ENCODE measurements at places on chromosomes 12 and 14. TPM values are rescaled to one million over a fixed set of nuclear protein-coding genes. Genes with fewer than 3 reads are reported as not detected.

Gene ENDOU
- 66.9 TPM for total RNA-seq

Gene PDZRN4
- 0.24 TPM for total RNA-seq

Gene FOXN4
- total RNA-seq, result not detected

Gene MRPS35
- total RNA-seq, result 37.7 TPM

Gene SERPINA3
- 22.9 TPM for total RNA-seq

Gene ITGB7
- 7.0 TPM for total RNA-seq

Gene TMEM30B
- 14.7 TPM for total RNA-seq

Gene CRADD
- total RNA-seq, result 22.5 TPM

Gene RNFT2
- 1.1 TPM for total RNA-seq

Gene SLC6A15
- 19.4 TPM for total RNA-seq

Gene BBOF1
- total RNA-seq, result 2.5 TPM

Gene ZNF839
- total RNA-seq, result 6.1 TPM

Gene CCDC197
- total RNA-seq, result not detected

Gene USP30
- total RNA-seq, result 10.0 TPM

Gene LGR5
- total RNA-seq, result not detected

Gene SUPT16H
- 40.3 TPM for total RNA-seq

Gene PLA2G1B
- not detected for total RNA-seq

Gene PSMD9
- 48.7 TPM for total RNA-seq

Gene CYP27B1
- 1.6 TPM for total RNA-seq

Gene ESRRB
- 0.12 TPM for total RNA-seq

Gene STAC3
- 1.1 TPM for total RNA-seq

Gene LRTM2
- total RNA-seq, result not detected

Gene GDF3
- not detected for total RNA-seq

Gene MGAT4C
- total RNA-seq, result not detected

Gene ZCRB1
- 36.3 TPM for total RNA-seq

Gene FRMD6
- 92.0 TPM for total RNA-seq

Gene KRT71
- not detected for total RNA-seq

Gene KRT6B
- 2,496 TPM for total RNA-seq

Gene APOF
- not detected for total RNA-seq

Gene PRH2
- not detected for total RNA-seq

Gene CCDC196
- total RNA-seq, result not detected

Gene IFNG-AS1
- not detected for total RNA-seq

Gene CEP170B
- total RNA-seq, result 28.1 TPM

Gene PZP
- not detected for total RNA-seq
